Left ventricle myocardium superior (tissue), 1 donor: ENCODE measurements at places on chromosomes 5 and 9.

- DNase-seq, result no peak
These were observed 69.2 kb upstream of the S1PR3 start for GRCh38 chr9:88922091-88922490.

DNA sequence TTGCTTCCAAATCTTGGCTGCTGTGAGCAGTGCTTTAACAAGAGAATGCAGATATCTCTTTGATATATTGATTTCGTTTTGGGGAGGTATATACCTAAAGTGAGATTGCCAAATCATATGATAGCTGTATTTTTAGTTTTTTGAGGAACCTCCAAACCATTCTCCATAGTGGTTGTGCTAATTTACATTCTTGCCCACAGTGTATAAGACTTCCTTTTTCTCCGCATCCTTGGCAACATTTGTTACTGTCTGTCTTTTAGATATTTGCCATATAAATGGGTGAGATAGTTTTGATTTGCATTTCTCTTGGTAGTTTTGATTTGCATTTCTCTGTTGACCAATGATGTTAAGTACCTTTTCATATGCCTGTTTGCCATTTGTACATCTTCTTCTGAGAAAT lies 10.0 kb upstream of the PLK2 start:
- no peak for DNase-seq

GRCh38 chr5:34503379-34504253 lies 152.5 kb upstream of the RAI14 start:
- DNase-seq, result peak; percentile 42

DNA sequence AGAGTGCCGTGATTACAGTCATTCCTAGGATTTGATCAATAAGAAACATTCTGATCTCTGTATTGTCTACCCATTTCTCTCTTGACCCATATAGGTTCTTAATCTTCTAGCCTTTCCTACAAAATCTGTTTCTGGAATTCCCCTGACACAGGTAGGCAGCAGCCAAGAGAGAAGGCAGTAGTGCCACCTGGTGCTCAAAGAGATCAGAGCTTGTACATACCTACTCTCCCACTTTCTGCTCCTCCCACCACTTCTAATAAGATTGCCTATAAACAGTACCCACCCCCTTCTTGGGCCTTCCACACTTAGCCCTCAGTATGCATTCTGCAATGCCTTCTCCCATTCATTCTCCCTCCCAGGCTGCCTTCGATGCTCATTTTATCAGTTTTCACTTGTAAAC lies 117.4 kb upstream of the RORB start:
- no peak for DNase-seq

DNA sequence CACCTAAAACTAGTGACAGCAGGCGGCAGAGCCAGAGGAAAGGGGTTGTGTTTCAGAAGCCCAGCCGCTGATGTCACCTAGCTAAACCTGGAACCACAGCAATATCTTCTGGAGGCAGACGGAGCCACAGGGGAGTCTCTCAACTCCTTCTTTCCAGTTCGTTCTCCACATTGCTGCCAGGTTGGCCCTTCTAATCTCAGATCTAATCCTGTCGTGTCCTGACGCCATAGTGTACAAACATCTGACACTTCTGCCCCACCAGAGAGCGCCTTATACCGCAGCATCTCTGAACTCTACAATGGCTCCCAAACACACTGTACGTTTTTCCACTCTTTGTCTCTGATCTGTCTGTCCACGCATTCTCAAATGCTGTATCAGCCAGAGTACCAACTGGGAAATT lies 240.0 kb downstream of the SMARCA2 start:
- no peak for DNase-seq

DNA sequence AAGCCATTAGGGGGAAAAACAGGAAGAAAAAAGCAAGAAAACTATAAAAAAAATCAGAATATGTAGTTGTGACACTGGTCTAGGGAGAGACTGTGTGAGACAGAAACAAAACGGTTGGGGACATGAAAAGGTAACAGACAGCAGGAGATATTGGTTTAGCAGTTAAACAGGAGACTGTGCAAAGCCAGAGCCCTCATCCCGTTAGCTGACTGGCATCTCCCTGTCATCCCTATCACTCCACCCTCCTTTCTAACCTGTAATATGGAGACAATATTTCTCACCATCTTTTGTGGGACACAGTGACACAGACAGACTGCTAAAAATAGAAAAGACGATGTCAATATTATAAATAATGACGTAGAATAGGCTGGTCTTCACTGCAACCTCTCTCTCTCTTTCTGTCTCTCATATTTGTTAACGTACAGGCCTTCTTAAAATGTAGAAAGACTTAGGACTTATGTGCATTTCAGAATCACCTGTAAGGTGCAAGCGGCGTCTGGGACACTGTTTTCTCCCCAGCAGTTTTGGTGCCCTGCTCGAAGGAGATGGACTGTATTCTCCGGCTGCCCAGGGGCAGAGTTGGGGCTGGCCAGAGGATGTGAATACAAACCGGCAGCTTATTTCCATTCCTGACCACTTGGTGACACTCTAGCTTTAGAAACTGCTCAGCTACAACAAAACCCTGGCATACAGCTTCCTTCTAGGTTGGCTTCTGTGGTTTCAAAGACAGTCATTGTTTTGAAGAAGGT lies 190.6 kb downstream of the MAT2B start:
- no peak for DNase-seq

DNA sequence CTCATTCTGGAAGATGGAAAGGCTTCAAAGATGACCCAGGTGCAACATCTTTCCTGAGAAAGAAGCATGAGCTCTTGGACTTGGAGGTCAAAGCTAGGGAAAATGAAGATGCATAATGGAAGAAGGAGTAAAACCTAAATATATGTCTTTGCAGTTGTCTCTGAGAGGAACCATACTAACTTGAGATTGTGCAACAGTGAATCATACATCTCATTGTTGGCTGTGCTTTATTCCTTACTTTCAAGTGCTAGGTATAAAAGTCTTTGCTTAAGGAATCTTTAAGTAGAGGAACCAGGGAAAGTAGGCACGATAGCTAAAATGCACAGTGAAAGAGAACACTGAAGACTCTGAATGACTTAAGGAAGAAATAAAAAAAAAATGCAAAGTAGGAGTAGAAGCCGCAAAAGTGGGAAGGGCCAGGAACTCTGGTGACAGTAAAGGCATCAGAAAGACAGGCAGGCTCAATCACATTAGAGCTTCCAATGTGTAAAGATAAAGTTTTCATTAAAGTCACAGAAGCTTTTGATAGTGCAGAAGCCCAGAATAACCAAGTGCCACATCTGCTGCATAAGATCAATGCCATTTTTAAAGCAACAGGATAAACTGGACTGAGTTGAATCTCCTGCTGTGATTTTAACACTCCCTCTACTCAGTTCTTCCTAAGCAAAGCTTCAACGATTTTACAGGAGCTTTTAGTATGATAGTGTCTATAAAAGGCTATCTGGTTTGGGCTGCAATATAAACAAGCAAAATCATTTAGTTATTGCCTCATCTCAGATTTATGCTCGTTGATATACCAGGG lies 432.3 kb upstream of the EDIL3 start:
- DNase-seq, result no peak
